ENCODE measurements at places on chromosomes 7 and 10.

DNA sequence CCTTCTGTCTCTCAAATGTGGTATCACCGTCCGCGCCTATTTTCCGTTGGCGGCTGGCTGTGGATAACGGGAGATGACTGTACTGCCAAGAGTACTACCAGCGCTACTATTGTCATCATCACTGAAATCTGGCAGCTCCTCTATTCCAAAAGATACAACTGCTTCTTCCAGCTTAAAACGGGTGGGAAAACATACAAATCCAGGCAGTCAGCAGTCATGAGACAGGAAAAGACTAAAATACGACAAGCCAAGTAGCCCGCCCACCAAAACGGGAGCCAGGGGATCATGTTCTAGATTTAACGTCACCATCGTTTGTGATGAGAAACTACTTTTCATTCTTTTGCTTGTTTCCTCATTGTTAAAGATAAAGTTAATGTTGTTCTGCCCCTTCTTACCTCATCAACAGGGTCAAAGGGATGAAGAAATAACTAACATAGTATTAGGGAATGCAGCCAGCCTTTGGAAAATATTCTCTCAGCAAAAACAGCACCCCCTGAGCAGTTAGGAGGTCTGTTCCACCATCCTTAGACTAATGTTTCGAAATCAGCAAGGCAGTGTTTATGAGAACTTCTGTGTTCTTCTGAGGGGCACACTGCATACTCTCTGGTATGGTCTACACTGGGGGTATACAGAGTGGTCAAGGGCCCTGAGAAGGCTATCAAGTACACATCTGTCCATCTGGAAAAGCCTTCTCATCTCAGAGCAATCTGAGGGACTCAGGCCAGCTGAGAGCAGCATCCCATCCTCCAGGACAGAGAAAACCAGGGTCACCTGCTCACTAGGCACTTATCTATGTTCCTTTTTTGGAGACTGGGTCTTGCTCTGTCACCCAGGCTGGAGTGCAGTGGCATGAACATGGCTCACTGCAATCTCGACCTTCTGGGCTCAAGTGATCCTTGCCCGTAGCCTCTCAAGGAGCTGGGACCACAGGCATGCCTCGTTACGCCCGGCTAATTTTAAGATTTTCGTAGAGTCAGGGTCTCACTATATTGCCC lies 47.5 kb downstream of the GNA12 start:
- DNase-seq: no peak

DNA sequence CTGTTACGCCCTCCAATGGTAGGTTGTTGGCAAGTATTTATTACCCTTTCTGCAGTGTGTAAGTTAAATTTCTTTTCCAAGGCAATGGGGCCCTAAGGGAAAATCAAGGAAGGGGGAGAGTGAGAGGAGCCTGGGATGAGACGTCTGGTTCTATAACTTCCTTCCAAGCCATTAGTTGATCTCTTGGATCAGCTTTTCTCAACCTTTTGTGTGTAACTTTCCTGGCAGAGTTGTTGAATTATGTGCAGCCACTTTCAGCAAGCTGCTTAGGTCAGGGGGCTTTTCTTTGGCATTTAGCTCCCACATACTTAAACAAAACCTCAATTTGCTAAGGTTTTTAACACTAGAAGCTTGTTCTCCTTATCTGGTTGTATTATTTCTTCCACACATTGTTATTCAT lies 127.1 kb downstream of the NXPH1 start:
- DNase-seq: no peak

GRCh38 chr7:85261336-85261735 lies 74.5 kb upstream of the SEMA3D start:
- no peak for DNase-seq

- DNase-seq: no peak
These were observed 43.7 kb downstream of the PFKP start for GRCh38 chr10:3110782-3111620.

- no peak for DNase-seq
These were observed 979.1 kb upstream of the POT1 start for GRCh38 chr7:125908711-125909110.

GRCh38 chr10:77836299-77836820 lies 90.2 kb downstream of the DLG5 start:
- peak; percentile 49 for DNase-seq

DNA sequence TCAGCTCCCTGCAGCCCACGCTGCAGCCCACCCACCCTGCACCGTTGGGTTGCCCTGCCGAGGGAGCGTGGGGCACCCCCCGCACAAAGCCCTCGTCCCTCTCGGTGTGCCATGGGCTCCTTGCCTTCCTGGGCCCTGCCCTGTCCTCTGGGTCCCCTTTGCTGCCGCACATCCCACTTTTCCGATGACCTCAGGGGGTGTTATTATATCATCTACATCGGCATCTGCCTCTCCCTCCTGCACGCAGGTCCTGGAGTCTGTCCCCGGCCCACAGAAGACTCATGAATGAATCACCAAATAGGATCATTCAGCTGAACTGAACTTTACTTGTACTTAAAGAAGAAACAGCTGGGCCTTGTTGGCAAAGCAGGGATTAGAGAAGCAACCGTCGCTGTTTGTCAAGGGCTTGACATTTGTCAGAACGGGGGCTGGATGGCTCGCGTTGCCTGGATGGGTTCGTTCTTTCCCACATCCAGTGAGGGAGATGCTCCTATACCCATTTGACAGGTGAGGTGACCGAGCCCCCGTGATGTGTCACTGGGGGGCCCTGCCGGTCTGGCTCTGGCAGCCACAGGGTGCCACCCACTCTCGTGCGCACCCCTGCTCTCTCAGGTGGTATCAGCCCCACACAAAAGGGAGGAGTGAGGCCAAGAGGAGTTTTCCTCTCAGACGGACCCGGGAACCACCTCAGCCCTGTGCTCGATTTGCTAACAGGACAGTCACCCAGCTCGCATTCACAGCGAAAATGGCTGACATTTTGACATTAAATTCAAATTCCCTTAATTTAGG lies 58.6 kb upstream of the EBF3 start:
- DNase-seq: no peak

DNA sequence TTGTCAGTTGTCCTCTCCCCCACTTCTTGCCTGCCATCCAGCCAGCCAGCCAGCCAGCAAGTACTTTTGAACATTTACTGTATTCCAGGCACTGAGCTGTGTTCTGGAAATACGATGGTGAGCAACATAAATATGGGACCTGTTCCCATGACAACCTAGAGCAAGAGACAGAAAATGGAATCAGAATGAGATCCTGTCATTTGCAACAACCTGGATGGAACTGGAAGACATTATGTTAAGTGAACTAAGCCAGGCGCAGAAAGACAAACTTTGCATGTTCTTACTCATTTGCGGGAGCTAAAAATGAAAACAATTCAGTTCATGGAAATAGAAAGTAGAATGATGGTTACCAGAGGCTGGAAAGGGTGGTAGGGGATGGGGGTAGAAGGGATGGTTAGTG lies 140.7 kb downstream of the ICA1 start:
- DNase-seq: no peak

DNA sequence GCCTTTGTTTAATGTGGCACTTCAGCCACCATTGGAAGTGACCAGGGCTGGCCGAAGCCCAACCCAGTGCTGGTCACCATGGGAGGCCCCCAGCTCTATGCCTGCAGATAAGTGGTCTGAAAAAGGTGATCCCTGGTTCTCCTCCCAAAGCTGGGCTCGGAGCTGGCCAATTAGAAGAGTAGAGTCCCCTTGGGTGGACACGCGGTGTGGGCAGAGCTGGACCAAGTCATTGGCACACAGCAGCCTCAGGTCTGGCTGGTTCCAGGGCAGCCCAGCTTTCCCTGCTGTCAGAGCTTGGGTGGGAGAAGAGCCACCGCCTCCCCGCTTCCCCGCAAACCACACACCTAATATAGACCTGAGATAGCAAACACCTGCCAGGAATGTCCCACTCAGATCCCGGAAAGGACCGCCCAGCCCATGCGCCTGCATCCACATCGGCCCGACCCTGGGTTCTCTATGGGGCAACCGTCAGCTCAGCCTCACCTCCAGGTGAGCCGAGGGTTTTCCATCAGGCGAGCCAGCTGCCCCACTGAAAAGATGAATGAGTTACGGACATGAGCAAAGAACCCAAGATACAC lies 84.3 kb downstream of the TCERG1L start:
- no peak for DNase-seq

- DNase-seq: no peak
These were observed 205.0 kb downstream of the DIP2C start for GRCh38 chr10:484441-484924.

GRCh38 chr10:10609379-10609955 lies 408.2 kb upstream of the CELF2 start:
- no peak for DNase-seq

DNA sequence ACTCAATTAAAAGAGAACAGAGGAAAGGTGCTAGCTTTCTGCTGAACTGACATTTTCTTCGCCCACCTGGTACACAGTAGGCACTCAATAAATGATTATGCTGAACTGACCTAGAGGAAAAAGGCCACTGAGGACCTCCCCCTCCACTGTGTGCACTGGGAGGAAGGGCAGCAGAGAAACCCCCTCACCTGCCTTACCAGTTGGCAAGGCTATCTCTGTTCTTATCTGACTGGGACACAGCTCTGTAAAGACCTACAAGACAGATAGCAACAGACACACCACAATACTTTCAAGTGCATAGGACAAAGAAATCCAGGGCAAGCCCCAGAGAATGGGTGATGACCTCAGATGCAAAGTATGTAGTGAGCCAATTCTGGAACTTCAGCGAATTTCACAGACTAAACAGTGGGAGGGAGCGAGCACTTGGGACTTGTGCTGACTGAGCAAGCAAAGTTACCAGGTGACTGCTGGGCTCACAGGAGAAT lies 30.4 kb downstream of the PDLIM1 start:
- DNase-seq: no peak

DNA sequence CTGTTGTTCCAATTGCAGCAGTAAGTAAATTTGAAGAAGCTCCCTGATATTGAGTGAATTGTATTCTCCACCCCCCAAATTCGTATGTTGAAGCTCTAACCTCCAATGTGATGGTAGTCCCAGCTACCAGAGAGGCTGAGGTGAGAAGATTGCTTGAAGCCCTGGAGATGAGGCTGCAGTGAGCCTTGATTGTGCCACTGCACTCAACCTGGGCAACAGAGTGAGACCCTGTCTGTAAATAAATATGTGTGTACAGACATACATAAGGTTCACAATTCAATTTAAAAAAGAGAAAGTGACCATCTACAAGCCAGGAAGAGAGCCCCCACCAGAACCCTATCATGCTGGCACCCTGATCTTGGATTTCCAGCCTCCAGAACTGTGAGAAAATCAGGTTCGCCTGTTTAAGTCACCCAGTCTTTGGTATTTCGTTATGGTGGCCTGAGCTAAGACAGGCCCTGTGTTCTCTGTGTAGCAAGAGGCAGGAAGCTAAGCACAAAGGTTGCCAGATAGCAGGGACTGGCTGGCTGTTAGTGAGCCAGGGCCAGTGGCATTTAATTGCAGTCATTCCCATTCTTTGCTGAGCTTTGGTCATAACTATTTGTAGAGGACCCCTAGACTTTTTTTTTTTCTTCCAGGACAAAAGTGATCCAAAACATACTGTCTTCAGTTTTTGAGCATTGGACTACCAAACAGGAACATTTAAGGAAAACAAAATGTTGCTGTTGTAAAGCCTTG lies 45.6 kb downstream of the AUTS2 start:
- no peak for DNase-seq

- no peak for DNase-seq
These were observed 19.6 kb downstream of the CUL2 start for GRCh38 chr10:35070521-35070920.

GRCh38 chr10:17835688-17836087 lies 26.5 kb downstream of the MRC1 start:
- no peak for DNase-seq

DNA sequence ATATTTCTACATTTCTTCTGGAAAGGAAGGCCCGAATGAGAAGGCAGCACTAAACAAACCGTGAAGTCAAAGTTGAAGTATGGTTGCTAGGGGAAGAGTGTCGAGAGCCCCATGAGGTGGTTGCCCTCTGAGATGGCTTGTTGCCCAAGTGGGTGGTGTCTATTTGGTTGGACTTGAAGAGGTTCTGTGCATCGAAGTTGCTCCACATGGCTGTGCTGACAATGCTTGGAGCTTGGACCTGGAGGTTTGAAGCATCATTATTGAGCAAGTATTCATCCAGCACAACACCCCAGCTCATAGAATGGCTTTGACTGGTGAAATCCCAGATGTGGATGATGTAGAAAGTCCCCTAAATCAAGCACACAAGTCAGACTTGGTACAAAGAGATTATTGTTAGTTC lies 165.2 kb upstream of the CDCA7L start:
- no peak for DNase-seq

GRCh38 chr7:119197877-119198527 lies 973.5 kb downstream of the ANKRD7 start:
- no peak for DNase-seq

- DNase-seq: no peak
These were observed 511.0 kb upstream of the PCDH15 start for GRCh38 chr10:55311848-55312635.

DNA sequence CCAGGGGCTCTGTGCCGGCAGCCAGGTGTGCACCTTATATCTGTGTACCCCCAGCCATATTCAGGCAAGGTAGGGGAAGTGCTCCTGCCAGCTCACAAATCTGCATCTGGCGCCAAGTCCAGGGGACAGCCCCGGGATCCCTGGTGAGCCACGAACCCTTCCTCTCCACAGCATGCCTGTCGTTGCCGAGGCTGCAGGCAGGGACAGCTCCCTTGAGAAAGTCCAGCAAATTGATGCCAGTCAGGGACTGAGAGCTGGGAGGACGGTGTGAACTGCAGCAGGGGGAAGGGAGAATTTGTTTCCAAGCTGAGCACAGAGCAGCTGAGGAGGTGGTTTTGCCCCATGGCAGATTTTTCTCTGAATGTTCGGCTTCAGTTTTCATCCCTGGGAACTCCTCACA lies 919 bp downstream of the PLA2G12B start:
- DNase-seq: no peak

DNA sequence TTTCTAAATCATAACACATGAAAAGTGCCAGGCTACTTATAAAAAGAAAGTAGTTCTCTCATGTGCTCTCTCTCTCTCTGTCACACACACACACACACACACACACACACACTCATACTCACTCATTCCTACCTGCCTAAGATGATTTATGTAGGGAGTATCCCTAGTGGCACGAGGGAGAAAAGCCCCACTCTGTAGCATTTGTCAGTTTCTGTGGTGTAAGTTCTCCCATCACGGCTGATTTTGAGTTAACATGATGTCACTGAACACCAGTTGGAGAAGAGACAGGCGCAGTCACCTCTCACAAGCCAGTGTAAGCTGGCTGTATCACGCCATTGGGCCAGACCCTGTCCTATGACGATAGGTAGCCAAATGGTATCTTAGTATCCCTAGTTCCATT lies 395.4 kb downstream of the SFMBT2 start:
- DNase-seq: no peak

GRCh38 chr10:58896229-58896628 lies 280.2 kb upstream of the PHYHIPL start:
- no peak for DNase-seq

DNA sequence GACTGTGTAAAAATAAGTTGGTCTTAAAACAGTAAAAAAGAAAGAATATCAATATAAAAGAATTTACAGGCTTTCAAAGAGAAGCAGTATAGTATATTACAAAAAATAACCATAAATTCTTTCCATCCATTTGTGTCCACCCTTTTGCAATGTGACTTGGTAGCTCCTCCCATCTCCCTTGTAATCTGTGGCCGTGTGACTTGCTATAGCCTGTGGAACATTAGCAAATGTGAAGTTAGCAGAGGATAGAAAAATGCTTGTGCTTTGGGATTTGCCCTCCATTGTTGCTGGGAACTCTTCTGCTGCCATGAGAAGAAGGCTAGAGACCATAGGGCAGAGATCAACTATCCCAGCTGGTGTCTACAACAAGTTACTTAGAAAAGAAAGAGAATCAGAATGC lies 30.2 kb downstream of the KLHL7 start:
- no peak for DNase-seq

GRCh38 chr7:38842746-38843145 lies 66.2 kb downstream of the VPS41 start:
- DNase-seq: no peak
